ENCODE measurements at places on chromosomes 4 and X. TPM values are rescaled to one million over a fixed set of nuclear protein-coding genes. Genes with fewer than 3 reads are reported as not detected.

The LRP2BP gene
- 0.18 TPM for total RNA-seq

The DCAF4L1 gene
- 0.12 TPM for total RNA-seq

The LAS1L gene
- 68.3 TPM for total RNA-seq

The SLIT2 gene
- not detected for total RNA-seq

The TRIM61 gene
- not detected for total RNA-seq

The CFAP47 gene
- not detected for total RNA-seq

The SERPINA7 gene
- not detected for total RNA-seq

The MAD2L1 gene
- total RNA-seq, result 46.7 TPM

The NDP gene
- not detected for total RNA-seq

The MAGEA1 gene
- total RNA-seq, result 0.15 TPM

The MSANTD1 gene
- total RNA-seq, result 0.15 TPM

The STATH gene
- total RNA-seq, result not detected

Measured in A549 treated with CORT108297 at 1 μM for 4 hours (cell line).